ENCODE measurements at places on chromosomes 3 and 15.

GRCh38 chr3:185796431-185797107 lies 28.3 kb downstream of the IGF2BP2 start:
- no peak for DNase-seq

GRCh38 chr3:37945156-37945806 lies 45.3 kb upstream of the VILL start:
- peak; percentile 60 for DNase-seq

- DNase-seq, result no peak
Observed at GRCh38 chr15:82798104-82798503, 7.8 kb downstream of the FSD2 start.

DNA sequence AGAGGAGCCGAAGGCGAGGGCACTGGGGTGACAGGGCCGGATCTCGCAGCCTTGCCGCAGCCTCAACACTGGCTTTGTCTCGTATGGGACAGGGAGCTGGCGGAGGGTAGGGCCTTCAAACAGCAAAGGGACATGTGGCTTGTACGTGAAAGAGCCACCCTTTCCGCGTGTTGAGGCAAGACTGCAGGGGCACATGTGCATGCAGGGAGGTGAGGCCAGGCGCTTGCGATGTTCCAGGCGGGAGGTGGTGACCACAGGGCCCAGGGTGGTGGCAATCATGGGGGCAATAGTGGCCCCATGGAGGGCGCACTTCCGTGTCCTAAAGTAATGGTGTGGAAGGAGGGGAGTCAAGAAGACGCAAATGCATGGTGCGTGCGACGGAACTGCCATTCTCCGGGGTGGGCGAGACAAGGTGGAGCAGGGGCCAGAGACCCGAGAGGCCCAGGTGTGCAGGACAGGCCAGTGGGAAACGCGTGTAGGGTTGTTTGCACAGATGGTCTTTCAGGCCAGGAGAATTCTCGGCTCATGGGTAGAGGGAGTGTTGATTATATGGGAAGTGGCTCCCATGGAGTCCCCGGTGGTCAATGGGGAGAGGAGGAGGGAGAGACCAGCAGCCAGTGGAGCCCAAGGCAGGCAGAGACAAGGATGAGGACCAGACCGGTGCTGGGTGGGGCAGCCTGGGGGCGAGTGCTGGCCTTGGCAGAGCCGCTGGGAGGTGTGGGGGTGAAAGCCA lies 45.8 kb upstream of the PCSK6 start:
- DNase-seq, result no peak

GRCh38 chr15:101637919-101638318 lies 14.3 kb downstream of the TM2D3 start:
- DNase-seq, result no peak

GRCh38 chr3:169822983-169823382 lies 10.3 kb upstream of the LRRC34 start:
- DNase-seq, result no peak

DNA sequence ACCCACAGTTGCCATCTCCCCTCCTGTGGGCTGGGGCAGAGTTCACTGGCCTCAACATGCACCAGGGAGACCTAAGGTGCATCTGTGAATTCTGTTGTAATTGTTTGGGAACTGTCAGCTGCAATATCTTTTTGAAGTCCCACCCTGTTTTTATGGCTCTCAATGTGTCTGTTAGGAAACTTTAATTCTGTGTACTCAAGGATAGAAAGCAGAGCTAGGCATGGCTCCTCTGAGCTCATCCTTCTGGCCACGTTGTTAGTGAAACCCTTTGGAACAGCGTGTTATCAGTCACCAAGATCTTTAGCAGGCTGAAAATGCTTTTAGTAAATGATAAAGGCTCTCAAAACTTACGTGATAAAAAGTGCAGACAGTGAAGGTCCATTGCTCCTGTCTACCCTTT lies 33.6 kb upstream of the MTMR10 start:
- no peak for DNase-seq

GRCh38 chr15:90701048-90701447 lies 16.1 kb upstream of the BLM start:
- DNase-seq, result no peak

GRCh38 chr3:136277115-136277514 lies 27.0 kb downstream of the PCCB start:
- no peak for DNase-seq

DNA sequence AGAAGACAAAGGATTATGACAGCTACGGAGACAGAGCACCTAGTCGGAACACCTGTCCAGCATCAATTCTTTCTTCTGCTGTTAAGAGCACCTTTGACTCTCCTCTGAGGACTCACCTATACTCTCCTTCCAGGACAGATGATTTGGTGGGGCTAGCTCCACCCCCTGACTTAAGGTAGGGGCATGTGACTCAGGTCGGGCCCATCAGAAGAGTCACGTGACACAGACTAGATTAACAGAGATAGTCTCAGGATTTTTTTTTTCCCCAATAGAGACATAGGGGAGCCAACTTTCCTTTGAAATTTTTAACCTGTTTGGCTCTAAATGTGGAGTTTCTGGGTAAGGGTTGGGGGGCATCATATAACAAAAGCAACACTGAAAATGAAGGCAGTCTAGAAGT lies 11.4 kb upstream of the WNT5A start:
- DNase-seq, result no peak

- no peak for DNase-seq
Observed at GRCh38 chr3:101849714-101850245, 466 bp downstream of the NFKBIZ start.

DNA sequence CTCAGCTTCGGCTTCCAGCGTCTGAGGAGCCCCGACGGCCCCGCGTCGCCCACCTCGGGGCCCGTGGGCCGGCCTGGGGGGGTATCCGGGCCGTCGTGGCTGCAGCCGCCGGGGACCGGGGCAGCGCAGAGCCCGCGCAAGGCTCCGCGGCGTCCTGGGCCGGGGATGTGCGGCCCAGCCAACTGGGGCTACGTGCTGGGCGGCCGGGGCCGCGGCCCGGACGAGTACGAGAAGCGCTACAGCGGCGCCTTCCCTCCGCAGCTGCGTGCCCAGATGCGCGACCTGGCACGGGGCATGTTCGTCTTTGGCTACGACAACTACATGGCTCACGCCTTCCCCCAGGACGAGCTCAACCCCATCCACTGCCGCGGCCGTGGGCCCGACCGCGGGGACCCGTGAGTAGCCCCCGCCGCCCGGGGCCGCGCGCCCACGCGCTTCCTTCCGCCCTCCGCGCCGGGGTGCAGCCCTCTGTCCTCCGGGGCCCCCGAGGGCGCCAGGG lies 462 bp downstream of the EDEM1 start:
- DNase-seq, result no peak

DNA sequence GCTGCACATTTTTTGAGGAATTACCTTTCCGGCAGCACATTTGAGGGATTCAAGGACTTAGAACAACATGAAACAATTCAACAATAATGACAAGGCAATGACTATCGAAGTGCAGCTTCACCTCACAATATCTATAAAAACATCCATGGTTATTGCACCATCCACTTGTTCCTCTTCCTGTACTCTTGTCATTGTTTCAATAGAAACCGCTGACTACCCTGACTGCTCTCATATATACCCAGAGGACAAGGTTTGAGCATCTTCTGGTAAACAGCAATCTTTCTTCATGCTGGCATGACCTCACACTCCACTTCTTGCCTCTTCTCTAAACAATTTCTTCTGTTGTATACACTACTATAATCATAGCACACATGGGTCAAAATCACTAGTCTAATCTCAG lies 864.9 kb downstream of the FHIT start:
- no peak for DNase-seq

- DNase-seq, result no peak
Observed at GRCh38 chr15:39388118-39388517, 192.8 kb upstream of the THBS1 start.

DNA sequence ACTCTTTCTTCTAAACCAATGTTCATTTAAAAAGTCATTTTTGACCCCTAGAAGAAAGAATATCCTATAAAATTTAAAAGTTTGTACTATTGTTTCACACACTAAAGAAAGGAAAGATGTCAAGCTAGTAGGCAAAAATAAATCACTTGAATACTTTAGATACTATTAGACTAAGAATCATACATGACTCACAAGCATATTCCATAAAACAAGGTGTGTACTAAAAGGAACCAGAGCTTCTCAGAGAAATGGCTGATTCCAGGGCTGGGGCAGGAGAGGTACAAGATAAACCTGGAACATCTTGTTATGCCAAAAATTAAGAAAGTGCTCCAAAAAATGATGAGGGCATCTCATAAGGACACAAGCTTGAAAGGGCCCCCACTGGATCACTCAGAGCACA lies 8.7 kb downstream of the DLG1 start:
- DNase-seq, result no peak

DNA sequence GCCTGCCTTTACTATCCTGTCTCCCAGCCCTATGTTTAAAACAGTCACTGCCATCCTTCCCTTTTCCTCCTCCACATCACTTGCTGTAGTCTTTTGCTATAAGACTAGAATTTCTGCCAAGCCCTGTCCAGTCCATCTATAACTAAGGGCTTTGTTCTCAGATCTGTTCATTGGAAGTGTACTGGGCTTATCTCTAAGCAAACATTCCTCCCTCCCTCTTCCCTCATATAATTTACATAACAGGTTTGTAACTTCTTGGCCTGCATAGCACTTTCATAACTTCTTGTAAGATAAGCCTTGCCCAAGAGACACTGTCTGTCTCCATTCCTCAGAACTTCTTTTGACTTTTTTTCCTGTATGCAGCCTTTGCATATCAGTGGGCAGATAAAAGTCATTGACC lies 16.7 kb downstream of the TPRG1 start:
- peak; percentile 42 for DNase-seq

DNA sequence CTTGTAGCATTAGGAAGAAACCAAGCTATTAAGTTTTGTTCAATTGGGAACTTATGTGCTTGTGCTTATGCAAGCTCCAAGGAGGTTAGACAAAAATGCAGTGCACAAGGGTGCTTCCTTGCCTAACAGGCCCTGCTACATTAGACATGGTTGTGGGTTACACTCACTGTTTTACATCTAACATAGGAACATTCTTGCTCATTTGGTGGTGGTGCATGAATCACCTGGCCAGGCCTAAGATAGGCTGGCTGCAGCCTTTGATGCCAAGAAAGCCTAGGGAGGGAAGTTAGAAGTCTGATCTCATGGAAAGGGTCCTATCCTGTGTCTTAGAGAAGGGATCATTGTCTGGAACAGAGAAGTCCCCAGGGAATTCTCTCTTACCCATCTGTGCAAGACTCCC lies 43.5 kb downstream of the CA12 start:
- no peak for DNase-seq

GRCh38 chr3:133463347-133463860 lies 63.5 kb downstream of the BFSP2 start:
- DNase-seq, result no peak

GRCh38 chr3:60979461-60980341 lies 271.6 kb downstream of the FHIT start:
- DNase-seq, result peak; percentile 8

DNA sequence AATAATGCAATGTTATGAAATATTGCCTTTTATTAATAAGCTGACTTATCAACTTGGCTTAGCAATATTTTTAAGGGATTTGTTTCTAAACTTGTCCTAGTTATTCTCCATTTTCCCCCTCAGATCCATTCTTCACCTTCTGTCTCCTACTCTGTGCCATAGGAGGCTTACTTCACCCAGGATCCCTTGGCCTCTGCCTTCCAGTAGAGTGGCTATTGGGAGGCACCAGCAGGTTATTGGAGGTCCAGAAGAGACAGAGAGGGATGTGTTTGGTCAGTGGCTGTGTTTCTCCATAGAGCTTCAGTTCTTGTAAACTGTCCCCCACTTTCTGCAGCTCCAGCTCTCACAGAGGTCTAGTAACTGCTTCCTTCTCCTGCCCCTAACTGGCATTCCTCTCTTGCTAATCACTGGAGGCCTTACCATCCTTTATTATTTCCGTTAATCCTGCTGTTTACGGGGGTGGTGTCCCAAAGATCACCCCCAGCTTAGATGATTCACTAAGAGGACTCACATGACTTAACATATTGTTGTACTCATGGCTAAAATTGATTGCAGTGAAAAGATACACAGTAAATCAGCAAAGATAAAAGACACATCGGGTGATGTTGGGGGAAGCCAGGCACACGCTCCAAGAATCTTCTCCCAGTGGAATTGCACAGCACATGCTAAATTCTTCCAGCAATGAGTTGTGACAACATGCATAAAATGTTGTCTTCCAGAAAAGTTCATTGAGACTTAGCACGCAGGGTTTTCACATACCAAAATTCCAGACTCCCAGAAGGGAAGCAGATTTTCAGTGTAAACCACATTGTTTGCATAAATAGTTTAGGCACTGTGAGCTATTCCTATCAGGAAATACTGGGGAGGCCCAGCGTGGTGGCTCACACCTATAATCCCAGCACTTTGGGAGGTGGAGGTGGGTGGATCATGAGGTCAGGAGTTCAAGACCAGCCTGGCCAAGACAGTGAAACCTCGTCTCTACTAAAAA lies 67.5 kb downstream of the RPL22L1 start:
- no peak for DNase-seq
